ENCODE measurements at places on chromosomes 16 and 17.
A peak's percentile ranks its signal among the peaks of the same experiment; 100 is the strongest.

- peak; percentile 72 for DNase-seq
Measured at GRCh38 chr17:7548585-7549400, at the start of gene TNFSF12. TNFSF12 (plus strand) TSS chr17:7549058; CDS start chr17:7549154, 96 bp downstream.

DNA sequence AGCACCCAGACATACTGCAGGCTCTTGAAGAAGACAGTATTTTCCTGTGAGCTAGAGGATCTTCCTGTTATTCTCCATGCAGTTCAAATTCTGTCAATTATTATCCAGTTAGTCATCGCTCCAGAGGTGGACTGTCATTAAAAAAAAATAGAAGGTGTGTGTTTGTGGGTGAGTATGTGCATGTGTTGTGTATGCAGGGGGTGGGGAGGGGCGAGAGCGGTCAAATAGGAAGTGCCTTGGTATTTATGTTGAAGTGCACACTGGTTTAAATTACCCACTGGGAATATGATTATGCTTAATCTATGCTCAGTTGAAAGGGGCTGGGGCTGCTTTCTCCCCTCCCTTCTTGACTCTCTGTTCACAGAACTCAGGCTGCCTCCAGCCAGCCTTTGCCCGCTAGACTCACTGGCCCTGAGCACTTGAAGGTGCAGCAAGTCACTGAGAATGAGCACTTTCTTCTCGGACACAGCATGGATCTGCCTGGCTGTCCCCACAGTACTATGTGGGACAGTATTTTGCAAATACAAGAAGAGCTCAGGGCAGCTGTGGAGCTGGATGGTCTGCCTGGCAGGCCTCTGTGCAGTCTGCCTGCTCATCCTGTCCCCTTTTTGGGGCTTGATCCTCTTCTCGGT is at the start of gene HSD17B2:
Gene HSD17B2 (plus strand): TSS at position 273 of the 632 bp plus-strand sequence. CDS start 172 bp downstream, at position 445.
- no peak for DNase-seq

GRCh38 chr17:2689411-2690164 is 22.0 kb downstream of the CLUH start:
- peak; percentile 28 for DNase-seq

GRCh38 chr17:28896884-28897768 is at the start of gene FLOT2:
FLOT2 (minus strand) TSS chr17:28897733; CDS start chr17:28897574, 159 bp downstream.
- DNase-seq: peak; percentile 76

DNA sequence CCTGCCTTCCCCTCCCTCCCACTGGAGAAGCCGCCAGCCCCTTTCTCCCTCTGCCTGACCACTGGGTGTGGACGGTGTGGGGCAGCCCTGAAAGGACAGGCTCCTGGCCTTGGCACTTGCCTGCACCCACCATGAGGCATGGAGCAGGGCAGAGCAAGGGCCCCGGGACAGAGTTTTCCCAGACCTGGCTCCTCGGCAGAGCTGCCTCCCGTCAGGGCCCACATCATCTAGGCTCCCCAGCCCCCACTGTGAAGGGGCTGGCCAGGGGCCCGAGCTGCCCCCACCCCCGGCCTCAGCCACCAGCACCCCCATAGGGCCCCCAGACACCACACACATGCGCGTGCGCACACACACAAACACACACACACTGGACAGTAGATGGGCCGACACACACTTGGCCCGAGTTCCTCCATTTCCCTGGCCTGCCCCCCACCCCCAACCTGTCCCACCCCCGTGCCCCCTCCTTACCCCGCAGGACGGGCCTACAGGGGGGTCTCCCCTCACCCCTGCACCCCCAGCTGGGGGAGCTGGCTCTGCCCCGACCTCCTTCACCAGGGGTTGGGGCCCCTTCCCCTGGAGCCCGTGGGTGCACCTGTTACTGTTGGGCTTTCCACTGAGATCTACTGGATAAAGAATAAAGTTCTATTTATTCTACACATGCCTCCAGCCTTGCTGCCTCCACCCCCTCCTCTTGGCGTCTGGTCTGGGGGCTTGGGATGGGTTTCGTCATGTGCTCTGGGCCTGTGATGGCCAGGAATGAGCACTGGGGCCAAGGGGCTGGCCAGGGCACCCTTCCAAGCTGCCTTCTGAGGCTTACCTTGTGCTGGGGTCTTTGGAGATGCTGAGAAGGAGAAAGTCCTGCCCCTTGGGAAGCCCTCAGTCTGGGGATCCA is 7.3 kb downstream of the GJD3 start:
- no peak for DNase-seq

DNA sequence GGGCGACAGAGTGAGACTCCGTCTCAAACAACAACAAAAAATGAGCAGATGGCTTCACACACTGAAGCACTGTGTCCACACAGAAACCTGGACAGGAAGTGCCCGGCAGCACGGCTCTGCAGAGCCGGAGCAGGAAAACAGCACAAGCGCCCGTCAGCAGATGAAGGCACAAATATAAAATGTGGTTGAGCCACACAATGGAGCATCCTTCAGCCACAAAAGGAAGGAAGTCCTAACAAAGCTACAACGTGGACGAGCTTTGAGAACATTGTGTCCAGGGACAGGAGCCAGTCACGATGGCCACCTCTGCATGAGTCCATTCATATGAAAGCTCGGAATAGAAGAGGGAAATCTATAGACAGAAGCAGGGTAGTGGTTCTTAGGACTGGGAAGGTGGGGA is 15.7 kb downstream of the RHBDF2 start:
- no peak for DNase-seq

DNA sequence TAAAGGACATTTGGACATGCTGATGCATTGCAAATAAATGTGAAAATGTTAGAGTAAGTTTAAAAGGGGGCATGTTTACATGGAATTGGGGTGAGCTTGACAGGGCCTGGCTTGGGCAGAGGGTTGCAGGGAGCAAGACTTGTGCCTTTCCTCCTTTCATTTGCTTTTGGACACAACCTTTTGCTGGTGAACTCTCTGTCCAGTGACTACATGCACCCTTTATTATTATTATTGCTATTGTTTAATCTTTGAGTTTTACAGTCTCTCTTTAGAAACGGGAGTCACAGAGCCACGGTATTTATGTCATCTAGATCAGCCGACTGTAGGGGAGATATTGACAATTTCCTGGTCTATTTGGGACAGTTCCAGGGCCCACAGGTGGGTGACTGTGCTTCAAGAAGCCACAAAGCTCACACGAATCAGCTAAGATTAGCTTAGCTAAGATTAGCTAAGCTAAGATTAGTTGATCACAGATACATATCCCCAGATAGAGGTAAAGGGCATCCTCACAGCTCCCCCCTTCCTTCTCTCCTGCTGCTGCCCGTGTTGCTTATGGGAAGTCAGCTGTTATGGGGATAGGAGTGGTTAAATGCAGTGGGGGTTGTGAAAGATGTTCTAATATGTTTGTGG is 28.9 kb upstream of the ETV4 start:
- no peak for DNase-seq

- DNase-seq: no peak
Measured at GRCh38 chr16:14020141-14020540, 51.0 kb upstream of the MRTFB start.

GRCh38 chr16:54266363-54266955 is 20.1 kb downstream of the IRX3 start:
- DNase-seq: no peak

DNA sequence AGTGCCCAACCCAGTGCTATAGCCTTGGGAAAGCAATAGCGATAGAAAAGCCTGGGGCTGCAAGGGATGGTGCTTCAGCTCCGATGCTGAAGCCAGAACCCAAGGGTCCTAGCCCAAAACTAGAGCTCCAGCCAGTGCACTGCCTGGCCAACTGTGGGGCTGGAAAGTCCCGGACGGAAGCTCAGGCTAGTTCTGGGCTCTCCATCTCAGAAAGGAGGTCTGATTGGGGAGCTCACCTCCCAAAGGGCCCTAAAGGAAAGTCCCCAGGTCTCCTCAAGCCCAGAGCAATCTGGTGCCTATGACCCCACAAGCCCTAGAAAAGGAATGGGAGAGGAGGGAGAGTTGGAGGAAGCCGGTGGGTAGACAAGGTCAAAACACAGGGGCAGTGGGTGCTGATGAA is 2.0 kb upstream of the ABCC3 start:
- no peak for DNase-seq

- DNase-seq: no peak
Measured at GRCh38 chr17:12993631-12994030, 24.2 kb downstream of the ELAC2 start.

DNA sequence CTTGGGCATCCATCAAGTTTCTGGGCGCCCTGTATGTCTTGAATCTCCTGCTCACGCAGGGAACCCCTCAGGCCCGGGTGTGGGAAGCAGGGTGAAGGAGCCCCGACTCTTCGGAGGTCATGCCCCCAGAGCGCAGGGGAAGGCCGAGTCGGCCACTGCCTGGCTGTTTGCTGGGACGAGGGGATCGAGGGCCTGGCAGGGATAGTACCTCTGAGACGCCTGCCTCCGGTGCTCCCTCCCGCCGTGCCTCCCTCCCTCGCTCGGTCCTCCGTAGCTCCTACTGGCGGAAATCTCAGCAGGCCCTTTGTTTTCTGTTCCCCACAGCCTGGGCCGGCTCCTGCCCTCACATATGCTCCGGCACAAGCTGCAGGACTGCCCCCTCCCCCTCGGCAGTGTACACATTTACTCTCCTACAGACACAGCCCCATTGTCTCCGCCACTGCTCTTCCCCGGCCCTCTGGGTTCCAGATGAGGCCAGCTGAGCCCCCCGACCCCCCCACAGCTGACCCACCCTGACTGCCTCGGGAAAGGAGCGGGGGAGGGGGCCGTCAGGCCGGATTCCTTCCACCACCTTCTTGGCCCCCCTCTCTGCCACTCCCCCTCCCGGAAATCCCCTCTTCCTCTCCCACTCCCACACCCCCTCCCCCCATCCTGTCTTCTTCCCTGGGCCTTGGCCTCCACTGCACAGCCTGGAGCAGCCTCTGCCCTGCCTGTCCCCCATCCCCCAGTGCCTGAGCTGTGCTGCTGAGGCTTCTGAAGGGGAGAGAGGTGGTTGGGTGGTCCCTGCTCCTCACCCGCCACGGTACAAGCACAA is 1.4 kb downstream of the TRAF4 start:
- DNase-seq: no peak

DNA sequence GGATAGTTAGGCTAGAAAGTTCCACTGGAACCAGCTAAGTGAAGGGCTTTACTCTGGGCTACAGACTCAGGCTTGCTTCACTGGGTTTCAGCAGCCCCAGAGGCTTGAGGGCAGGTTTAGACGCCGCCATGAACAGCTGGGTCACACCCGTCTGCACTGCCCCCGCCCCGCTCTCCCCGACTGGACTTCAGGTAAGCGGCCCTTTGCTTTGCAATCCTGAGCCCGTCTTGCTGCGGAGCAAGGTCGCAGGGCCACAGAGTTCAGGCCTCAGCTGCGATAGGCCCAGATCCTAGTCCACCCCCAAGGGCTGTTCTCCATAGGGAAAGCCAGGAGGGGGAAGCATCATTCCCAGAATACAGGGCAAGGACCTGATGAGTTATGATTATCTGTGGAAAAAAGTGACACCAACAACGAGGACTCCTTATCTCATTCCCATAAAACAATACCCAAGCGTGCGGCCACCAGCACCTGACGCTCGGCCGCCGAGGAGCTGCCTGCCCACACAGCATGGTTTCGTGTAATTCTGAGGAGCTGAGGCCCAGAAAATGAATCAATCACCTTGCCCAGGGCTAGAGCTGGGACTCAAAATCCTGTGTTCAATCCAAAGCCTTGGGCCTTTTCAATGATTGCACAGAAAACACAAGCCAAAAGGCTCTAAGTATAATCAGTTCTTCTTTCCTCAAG is 20.4 kb downstream of the MEAK7 start:
- DNase-seq: no peak

GRCh38 chr16:11401161-11402050 is 56.1 kb downstream of the RMI2 start:
- DNase-seq: no peak

DNA sequence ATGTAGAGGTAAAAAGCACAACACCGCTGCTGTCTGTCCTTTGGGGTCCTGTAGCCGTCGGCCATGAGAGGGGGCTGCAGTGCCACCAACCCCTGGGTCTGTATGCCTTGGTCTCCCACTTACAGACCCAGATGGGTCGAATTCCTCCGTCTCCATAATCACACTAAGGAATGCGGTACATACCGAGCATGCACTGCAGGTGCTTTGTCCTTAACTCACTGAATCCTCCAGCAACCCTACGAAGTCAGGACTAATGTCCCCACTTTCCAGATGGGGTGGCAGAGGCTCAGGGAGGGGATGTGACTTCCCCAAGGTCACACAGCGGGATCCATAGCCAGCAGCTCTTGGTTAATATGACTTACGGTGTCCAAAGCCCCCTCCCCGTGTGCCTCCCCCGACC is 219.9 kb upstream of the CIBAR2 start:
- no peak for DNase-seq

DNA sequence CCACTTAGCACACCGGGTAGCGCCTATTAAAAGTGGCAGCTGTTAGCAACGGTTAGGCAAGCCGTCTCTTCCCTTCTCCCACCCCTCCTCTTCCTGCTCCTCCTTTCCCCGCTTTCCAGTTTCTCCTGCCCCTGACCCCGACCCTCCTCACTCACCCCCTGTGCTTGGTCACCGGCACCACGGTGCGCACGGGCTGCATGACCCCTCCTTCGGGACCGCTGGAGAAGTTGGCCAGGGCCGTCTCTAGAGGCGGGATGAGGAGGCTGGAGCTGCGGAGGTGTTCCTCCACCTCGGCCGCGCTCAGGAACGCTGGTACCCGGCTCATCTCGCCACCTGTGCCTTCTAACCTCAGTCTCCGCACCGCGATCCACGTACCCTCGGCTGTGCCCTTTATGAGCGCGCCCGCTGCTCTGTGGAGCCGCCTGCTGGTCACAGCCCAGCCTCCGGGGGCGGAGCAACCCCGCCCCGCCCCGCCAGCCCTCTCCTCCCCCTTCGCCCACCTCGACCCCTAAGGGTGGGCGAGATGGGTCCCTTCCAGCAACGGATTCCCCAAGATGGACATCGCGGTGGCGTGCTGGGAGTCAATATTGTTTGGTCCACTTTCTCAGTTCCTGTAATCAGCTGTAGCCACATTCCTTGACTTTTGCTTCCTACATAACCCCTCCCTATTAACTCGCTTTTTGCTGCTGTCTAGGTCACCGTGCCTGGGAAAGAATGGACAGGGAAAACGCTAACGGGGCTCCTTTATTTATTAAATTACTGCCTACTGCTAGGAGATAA is at the start of gene CRYM:
Gene CRYM (minus strand): TSS at position 364 of the 780 bp plus-strand sequence. CDS start 39 bp downstream, at position 325.
- peak; percentile 71 for DNase-seq

GRCh38 chr17:81379523-81379942 is 15.7 kb upstream of the BAHCC1 start:
- DNase-seq: no peak

GRCh38 chr16:87603684-87604633 is 1.7 kb downstream of the JPH3 start:
- no peak for DNase-seq

DNA sequence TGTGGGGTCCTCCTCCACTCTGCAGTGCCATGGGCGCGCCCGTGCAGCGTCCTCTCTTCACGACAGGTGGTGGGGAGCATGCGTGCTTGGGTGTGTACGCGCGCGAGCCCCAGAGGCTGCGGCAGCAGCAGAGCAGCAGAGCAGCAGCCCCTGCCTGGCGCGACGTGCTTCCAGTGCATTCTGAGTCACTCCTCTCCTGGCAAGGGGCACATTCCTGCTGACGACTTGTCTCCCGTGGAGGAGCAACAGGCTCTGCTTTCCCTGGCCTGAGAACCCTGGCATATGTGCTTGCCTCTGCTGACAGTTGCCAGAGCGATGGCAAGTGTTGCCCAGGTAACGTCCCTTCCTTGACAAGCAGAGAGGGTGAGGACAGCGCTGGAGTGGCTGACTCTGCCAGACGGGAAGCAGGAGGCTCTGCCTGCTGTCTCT is 133.8 kb upstream of the PLCG2 start:
- no peak for DNase-seq

Data from stimulated activated CD8-positive, alpha-beta memory T cell treated with anti-CD3 and anti-CD28 coated beads, Interleukin-4, amount 100 ng/mL, for 48 hours (primary cell).